ENCODE measurements at places on chromosomes 12 and 14. TPM values are rescaled to one million over a fixed set of nuclear protein-coding genes. Genes with fewer than 3 reads are reported as not detected.
A peak's percentile ranks its signal among the peaks of the same experiment; 100 is the strongest.

DNA sequence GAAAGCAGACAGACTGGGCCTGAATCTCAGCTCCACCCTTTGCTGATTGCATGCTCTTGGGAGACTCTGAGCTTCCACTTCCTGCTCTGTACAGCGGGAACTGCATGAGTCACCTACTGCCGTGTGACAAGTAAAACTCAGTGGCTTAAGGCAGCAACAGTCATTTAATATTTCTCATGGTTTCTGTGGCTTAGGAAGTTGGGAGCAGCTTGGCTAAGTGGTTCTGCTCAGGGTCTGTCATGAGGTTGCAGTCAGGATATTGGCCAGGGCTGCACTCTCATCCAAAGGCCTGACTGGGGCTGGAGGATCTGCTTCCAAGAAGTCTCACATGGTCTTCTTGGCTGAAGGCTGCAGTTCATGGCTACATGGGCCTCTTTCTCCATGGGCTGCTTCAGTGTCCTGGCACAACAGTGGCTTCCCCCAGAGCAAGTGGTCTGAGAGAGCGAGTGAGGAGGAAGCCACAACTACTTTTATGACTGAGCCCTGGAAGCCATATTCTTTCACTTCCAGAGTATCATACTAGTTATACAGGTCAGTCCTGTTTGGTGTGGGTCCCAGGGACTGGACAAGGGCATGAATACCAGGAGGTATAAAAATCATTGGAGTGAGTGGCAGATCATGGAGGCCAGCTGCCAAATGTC is 49.7 kb downstream of the FAM222A start:
- peak; percentile 53 for DNase-seq

- DNase-seq = no peak
Observed at GRCh38 chr14:20501346-20501745, 4.0 kb upstream of the RNASE10 start.

DNA sequence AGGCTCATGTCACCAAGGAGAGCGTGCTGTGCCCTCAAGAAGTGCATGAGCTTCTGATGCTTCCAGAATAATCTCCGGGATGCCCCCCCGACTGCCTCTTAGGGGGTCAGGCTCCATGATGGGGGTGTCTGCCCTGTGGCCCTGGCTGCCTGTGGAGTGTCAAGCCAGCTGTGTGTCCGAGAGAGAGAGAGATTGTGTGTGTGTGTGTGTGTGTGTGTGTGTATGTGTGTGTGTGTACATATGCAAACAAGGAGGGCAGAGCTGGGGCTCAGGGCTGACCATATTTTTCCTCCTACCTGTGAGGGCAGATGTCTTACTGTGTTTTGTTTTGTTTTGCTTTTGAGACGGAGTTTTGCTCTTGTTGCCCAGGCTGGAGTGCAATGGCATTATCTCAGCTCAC is 5.6 kb upstream of the ALDH2 start:
- DNase-seq = no peak

HELB gene
- 23.7 TPM for total RNA-seq

CDH24 gene
- 1.4 TPM for total RNA-seq

GPX2 gene
- not detected for total RNA-seq
